ENCODE measurements at places on chromosomes 13 and 19. TPM values are rescaled to one million over a fixed set of nuclear protein-coding genes. Genes with fewer than 3 reads are reported as not detected.

The PLIN4 gene
- total RNA-seq = 0.96 TPM

The MIR17HG gene
- 1.0 TPM for total RNA-seq

The TMEM59L gene
- 3.8 TPM for total RNA-seq

The MAST3 gene
- 5.9 TPM for total RNA-seq

The ASF1B gene
- total RNA-seq = 26.4 TPM

The CEACAM16 gene
- total RNA-seq = not detected

The SCGB2B2 gene
- total RNA-seq = not detected

The SYNGR4 gene
- total RNA-seq = not detected

The LRRC25 gene
- not detected for total RNA-seq

The ZNF260 gene
- total RNA-seq = 25.2 TPM

The LGALS4 gene
- total RNA-seq = not detected

The S1PR5 gene
- 0.16 TPM for total RNA-seq

The SACS gene
- 64.9 TPM for total RNA-seq

The COL4A2 gene
- total RNA-seq = 511 TPM

The MIDN gene
- total RNA-seq = 25.0 TPM

The SIGLECL1 gene
- total RNA-seq = not detected

The PDX1 gene
- total RNA-seq = not detected

The RFPL4AL1 gene
- total RNA-seq = not detected

The EEF2 gene
- total RNA-seq = 4,926 TPM

The NMRK2 gene
- total RNA-seq = not detected

The ZNF560 gene
- 1.2 TPM for total RNA-seq

The GADD45GIP1 gene
- 54.9 TPM for total RNA-seq

The KLK13 gene
- not detected for total RNA-seq

The FNDC3A gene
- total RNA-seq = 35.3 TPM

The TNFSF11 gene
- total RNA-seq = 32.7 TPM

The CLDN10 gene
- not detected for total RNA-seq

The CDC42EP5 gene
- 56.0 TPM for total RNA-seq

The IFNL1 gene
- total RNA-seq = not detected

The MBD3L3 gene
- not detected for total RNA-seq

The PSPN gene
- total RNA-seq = 1.4 TPM

The NALCN gene
- total RNA-seq = 0.80 TPM

The FXYD1 gene
- total RNA-seq = 20.4 TPM

The SHFL gene
- total RNA-seq = 19.1 TPM

The ETHE1 gene
- total RNA-seq = 89.1 TPM

The FUT1 gene
- 0.39 TPM for total RNA-seq

The GPR4 gene
- total RNA-seq = 0.48 TPM

The ATP5F1D gene
- 140 TPM for total RNA-seq

The CRLF1 gene
- total RNA-seq = 2.6 TPM

The ADGRE1 gene
- not detected for total RNA-seq

The ZNF264 gene
- 16.3 TPM for total RNA-seq

The POSTN gene
- 42.8 TPM for total RNA-seq

The KIR2DL1 gene
- total RNA-seq = not detected

The KLHL1 gene
- 0.91 TPM for total RNA-seq

The PSG1 gene
- not detected for total RNA-seq

The OVOL3 gene
- total RNA-seq = not detected

The LILRA1 gene
- not detected for total RNA-seq

The GNG8 gene
- not detected for total RNA-seq

The SPTBN4 gene
- 0.24 TPM for total RNA-seq

The ZGLP1 gene
- total RNA-seq = 0.32 TPM

The ACP5 gene
- 1.9 TPM for total RNA-seq

The KIR3DL1 gene
- total RNA-seq = not detected

The WDR88 gene
- not detected for total RNA-seq

The PGLYRP2 gene
- not detected for total RNA-seq

The APOC1 gene
- total RNA-seq = 57.2 TPM
